ENCODE measurements at places on chromosomes 6 and 20.

GRCh38 chr6:157880534-157880933 lies 57.5 kb downstream of the SNX9 start:
- DNase-seq: no peak

DNA sequence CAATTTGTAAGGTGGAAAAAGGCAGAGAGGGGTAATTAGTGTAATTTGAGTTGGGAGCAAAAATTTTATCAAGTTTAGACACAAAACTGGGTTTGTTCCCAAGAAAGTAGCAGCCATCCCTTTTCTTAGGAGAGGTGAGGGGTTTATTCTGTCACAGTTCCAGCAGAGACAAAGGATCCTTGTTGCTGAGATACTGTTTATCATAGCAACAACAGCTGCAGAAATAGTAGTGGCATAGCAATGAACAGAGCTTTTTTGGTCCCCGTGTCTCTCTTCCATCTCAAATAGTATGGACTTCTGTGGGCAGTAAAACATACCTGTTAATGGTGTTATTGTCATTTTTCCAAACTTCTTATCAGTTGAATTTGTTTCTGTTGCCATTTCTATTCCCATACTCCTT lies 23.9 kb downstream of the ZKSCAN8 start:
- no peak for DNase-seq

GRCh38 chr6:121867095-121867494 lies 431.6 kb downstream of the GJA1 start:
- no peak for DNase-seq

GRCh38 chr6:31586599-31587281 lies 663 bp downstream of the LST1 start:
- no peak for DNase-seq

- no peak for DNase-seq
Observed at GRCh38 chr6:68637071-68637470, 2.0 kb downstream of the ADGRB3 start.

DNA sequence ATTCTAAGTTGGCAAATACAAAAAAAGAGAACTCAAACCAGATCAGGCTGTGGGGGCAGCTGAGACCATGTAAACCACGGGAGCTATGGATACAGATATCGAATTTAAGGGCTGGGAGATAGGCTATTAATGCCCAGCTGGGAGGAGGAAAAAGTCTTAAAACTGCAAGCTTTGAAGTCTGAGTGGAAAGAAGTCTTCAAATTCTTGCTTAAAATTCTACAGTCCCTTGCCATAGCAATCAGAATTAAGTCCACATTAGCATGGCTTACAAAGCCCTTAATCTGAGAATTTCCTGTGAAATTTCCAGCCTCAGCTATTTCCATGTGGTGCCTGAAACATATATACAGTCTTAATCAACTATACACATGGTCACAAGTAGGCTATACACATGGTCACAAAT lies 465.0 kb upstream of the HSF2 start:
- DNase-seq: no peak

DNA sequence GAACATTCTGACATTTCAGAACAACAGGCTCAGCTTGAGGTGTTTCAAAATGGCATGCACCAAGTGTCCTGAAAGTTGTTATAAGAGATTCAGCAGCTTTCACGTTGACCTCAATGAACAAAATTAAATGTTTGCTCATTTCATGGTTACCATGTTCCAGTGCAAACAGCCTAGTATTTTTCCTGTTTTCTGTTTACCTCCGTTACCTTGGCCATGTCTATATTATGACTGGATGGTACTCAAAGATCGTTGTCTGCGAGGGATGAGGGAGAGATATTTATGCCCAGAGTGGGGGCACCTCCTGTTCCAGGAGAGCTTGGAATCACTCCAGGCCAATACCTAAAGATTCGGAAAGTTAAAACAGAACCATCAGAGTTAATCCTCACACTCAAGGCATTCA lies 83.8 kb upstream of the SASH1 start:
- DNase-seq: no peak

DNA sequence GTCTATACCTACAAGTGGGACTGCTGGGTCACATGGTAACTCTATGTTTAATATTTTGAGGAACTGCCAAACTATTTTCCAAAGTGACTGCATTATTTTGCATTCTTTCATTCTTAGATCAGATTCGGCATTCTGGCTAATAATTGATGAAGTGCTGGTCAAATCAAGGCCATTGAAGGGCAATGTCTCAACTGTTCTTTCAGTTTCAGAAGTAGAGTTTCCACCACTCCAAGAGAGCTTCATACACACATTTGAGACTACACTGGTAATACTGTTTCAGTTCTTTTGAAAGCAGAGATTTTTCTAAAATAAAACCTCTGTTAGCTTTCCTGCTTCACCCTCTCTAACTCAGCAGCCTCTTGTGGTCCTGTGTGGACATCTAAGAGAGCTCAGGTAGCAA lies 154.5 kb downstream of the CFAP61 start:
- no peak for DNase-seq

DNA sequence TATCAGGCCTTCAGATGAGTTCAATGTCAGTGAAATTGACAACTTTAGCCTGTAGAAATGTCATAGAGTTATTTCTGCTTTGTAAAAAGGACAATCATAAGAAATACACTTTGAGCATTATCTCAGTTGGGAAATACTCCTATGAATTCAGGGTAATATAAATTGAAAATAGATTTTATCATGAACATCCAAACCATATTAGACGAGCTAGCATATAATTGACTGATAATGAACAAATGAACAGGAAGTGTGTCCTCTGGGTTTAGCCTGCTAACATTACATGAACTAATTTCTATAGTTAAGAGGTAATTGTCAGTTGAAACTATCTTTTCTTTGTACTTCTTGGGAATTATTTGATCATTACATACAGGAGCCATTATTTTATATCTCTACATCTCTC lies 469.0 kb upstream of the RNF217 start:
- no peak for DNase-seq

DNA sequence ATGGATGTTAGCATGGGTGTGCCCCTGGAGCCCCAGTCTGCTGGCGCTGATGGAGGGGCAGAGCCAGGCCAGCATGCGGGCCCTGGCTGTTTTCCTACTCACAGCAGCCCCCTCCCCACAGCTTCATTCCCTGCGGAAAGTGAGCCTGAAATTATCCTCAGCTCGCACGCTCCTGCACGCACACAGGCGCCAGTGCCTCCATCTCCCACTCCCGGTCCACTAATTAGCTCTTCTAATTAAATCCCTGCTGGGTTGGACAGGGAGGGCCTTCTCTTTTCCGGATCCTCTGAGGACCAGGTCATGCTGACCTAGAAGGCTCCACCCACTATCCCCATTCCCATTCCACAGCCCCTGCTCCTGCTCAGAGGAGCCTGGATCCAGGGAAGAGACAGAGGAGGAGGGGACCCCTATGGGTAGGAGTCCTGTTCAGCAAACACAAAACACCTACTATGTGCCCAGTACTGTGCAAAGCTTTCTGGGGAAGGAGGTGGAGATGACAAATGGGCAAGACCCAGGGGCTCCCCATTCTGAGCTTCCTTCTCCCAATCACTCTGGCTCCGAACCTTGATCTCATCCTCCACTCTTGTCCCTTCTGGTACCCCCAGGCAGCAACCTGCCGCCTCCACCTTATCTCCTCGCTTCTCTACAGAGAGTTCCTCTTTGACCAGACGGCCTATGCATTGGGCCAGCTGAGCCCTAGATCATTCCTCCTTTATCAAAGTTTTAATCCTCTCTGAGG lies 70.2 kb upstream of the CCDC167 start:
- DNase-seq: no peak

GRCh38 chr6:167795321-167795811 lies 31.3 kb upstream of the AFDN start:
- no peak for DNase-seq

DNA sequence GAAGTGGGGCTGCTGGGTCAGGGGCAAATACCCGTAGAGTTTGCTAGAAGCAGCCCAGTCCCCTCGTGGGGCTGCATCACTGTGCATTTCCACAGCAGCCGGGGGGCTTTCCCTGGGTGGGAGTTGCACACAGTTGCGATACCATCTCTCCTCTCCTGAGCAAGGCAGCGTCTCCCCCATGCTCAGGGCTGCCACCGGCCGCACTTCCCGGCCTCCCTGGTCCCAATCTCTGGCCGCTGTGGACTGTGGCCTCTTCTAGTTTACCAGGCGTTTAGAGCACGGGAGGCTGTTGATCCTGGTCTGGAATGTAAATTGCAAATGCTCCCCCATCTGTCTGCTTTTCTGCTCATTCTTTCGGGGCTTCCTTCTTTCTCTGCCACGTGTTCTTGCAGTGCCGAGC lies 31.1 kb downstream of the OSBPL2 start:
- no peak for DNase-seq

GRCh38 chr6:124812067-124812466 lies 150.2 kb upstream of the RNF217 start:
- no peak for DNase-seq

DNA sequence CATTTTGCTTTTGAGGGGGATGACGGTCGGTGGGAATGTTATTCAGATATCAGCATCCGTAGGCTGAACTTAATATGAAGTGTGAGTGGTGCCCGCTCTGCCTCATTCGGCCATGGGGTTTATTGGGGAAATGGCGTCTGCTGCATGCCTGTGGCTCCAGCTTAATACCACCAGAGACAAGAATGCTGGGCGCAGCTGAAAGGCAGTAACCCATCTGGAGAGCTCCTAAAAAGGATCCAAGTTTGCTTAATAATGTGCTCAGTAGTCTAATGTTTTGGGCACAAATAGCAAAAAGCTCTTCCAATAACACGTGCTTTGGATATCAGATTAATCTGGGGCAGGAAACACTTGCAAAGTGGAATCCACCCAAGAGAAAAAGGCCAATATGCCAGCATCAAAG lies 273.0 kb upstream of the TAB2 start:
- DNase-seq: no peak

DNA sequence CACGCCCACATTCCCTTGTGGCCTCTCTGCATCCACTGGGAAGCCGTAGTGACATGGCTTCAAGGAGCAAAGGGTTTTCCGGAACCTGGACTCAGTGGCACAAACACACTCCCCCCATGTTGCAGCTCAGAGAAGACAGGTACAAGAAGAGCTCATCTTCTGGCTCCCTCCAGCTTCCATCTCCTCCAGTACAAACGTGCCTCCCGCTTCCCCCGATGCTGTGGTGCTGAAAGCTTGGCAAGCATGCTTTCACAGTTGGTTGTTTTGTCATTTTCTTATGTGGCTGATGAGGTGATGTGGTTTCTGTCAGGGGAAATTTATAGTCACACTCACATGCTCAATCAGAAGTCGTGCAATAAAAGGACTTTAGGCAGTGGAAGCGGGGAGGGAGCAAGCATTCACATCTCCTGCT lies 258.5 kb downstream of the KIF16B start:
- DNase-seq: no peak

- no peak for DNase-seq
Observed at GRCh38 chr6:14371530-14371929, 254.0 kb downstream of the CD83 start.

DNA sequence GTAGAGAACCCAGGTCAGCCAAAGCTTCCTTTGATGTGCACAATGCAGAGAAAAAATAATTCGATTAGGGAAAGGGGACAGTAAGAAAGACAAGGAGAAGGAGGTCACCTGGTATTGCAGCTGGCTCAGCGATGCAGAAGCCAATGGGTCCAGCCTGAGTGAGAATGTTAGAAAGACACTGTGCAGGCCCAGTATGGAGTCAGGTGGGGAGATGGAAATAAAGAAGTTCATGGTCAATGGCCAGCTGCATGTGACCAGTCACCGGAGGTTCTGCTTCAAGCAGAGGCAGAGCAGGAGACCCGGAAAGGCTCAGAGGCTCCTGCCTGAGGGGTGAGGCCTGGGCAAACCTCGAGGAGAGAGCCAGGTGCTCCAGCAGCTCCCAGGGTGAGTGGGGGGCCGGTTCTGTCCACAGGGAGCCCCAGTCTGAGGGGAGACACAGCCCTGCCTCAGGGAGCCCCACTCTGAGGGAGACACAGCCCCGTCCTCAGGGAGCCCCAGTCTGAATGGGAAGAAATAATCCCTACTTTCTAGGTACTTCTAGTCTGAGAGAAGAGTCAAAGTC lies 51.3 kb downstream of the LRFN2 start:
- no peak for DNase-seq

GRCh38 chr6:108521616-108522107 lies 39.1 kb upstream of the FOXO3 start:
- no peak for DNase-seq

DNA sequence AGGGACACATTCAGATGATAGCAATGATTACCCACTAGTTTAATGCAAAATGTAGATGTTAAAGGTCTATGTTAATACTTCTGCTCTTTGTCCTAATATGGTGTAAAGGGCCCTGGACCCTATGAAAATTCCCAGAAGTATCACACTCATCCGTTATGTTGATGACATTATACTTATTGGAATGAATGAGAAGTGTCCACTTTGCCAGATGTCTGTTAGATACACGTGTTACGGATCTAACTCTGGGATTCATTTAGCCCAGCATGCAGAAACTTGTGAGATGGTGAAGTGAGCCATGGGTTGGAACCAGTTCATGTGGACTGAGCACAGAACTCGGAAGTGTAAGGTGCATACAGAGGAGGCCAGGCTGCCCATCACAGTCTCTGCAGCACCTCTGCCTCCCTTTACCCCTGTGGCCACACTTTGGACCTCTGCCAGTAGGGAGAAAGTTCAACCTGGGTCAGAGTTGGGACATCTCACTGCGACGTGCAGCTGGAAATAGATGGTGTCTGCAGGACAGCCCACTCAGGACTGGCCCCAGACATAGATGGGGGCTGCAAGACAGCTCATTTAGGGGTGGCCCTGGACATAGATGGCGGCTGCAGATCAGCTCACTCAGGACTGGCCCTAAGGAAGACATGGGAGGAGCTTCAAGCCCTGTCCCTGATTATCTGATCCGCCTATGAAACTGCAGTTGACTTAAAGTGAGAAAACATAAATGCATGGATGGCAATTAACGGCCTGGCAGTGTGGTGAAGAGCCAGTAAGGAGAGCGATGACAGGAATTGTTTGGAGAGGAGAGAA lies 71.2 kb upstream of the THBS2 start:
- no peak for DNase-seq

DNA sequence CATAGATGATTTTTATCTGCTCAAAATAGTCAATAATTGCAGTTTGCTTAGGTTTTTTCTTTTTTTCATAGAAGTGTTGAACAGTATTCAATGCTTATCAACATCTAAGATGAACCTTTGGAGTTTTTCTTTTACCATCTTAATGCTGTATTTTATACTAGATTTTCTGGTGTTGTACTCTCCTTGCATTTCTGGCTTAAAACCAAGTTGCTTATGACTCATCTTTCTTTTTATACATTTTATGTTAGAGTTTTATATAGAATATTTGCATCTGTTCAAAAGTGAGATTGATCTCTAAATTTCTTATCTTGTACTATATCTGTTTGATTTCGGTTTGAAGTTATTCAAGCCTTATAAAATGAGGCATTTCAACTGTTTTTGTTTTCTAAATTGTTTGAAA lies 232.5 kb downstream of the RFPL4B start:
- DNase-seq: no peak

GRCh38 chr20:35296101-35296554 lies 3.9 kb upstream of the FAM83C start:
- no peak for DNase-seq

GRCh38 chr6:57324538-57324937 lies 7.1 kb downstream of the PRIM2 start:
- DNase-seq: no peak

DNA sequence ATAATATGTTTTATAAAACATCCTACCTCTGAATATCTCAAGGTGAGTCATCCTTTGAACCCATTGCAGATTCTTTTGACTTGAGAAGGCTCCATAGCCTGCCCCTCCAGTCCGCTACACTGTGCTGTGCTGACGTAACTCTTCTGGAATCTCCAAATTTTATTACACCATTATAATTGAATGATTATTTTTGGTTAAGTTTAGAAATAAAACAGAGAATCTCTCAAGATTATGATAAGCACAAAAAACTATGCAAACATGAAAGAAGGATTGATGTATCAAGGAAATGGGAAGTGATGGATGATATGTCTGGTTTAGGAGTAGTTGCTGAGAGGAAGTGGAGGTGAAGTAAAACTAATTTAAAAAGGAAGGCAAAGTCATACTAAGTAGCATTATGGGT lies 1021.3 kb downstream of the HACE1 start:
- no peak for DNase-seq
